ENCODE measurements at places on chromosomes 1 and 21.

- no peak for DNase-seq
Measured at GRCh38 chr1:192702212-192702902, 66.4 kb downstream of the RGS13 start.

DNA sequence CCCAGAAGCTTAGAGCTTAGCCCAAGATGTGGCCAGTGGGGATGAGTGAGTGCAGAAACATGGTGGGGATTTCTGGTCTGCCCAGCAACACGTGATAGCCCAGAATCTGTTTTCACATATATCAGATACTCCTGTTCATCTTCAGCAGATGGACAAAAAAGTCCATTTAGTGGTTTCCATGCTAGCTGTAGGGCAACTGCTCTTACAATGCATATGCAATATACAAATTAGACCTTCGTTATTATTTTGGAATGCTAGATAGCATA is 96.9 kb upstream of the SGIP1 start:
- DNase-seq: no peak

GRCh38 chr1:207810606-207811295 is 58.9 kb downstream of the CD46 start:
- DNase-seq: no peak

DNA sequence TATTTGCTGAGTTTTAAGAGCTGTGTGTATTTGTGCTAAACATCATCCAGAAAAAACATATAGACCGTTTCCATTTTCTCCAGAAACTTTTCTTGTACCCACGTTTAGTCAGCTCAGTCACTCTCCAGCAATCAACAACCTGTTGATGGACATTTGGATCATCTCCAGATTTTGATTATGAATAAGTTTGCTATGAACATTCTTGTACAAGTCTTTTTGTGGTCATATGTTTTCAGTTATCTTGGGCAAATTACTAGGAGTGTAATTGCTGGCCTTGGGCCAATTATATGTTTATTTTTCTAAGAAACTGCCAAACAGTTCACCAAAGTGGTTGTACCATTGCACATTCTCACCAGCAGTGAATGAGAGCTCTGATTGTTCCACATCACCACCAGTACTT is 221.8 kb downstream of the CENPF start:
- no peak for DNase-seq

DNA sequence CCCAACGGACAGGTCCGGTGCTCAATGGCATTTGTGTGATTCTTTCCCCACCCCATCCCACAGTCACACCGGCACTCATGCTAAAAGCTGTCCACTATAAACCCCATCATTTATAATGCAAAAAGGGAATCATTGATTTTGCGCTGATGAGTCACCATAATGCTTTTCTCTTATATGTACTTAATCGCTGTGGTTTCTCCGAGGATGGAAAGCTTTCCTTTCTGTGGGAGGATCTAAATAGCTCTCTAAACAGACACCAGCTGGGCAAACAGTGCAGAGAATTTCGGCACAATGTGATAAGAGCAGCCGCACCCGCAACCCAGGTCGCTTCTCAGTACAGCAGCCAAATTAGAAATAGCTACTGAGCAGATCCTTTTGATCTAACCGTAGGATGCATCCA is 85.6 kb downstream of the SETD4 start:
- no peak for DNase-seq

GRCh38 chr1:151577173-151577572 is 34.7 kb upstream of the SNX27 start:
- no peak for DNase-seq

GRCh38 chr1:29396438-29397255 is 160.3 kb downstream of the PTPRU start:
- DNase-seq: no peak

DNA sequence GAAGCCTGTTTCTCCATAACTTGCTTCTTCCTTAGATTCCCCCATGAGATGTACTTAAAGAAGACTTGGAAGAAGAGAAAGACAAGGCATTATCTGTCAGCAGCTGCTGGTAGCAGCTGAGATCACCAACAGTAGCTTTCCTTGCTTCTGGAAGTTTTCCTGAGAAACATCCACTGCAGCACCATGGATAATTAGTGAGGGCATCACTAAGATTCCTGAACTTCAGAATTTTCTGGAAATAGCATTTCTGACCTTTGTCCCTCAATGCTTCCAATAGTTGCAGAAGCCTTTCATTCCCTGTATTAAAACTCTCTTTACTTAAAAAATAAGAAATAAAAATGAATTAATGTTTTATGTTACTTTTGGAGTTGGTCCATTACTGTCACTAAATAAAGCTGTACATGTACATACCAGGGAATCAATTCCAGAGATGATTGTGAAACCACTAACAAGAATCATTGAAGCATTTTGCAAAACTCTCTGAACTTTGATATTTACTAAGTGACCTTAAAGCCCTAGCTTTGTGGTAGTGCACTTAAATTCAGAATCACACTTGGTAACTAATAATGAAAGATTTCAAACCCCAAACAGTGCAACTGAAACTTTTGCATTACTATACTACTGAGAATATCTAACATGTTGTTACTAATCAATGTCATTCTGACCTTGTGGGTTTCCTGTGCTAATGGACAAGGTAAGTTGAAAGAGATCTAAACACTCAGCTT is at the start of gene CFHR4:
TSS of gene CFHR4 (plus strand) at position 538 of the 725 bp plus-strand sequence. CDS start at position 637, 99 bp downstream.
- no peak for DNase-seq

- DNase-seq: no peak
Measured at GRCh38 chr1:8633741-8634501, 183.5 kb downstream of the RERE start.
